ENCODE measurements at places on chromosomes 6 and 20.

GRCh38 chr6:125231574-125232343 is 70.0 kb downstream of the HDDC2 start:
- DNase-seq = no peak

DNA sequence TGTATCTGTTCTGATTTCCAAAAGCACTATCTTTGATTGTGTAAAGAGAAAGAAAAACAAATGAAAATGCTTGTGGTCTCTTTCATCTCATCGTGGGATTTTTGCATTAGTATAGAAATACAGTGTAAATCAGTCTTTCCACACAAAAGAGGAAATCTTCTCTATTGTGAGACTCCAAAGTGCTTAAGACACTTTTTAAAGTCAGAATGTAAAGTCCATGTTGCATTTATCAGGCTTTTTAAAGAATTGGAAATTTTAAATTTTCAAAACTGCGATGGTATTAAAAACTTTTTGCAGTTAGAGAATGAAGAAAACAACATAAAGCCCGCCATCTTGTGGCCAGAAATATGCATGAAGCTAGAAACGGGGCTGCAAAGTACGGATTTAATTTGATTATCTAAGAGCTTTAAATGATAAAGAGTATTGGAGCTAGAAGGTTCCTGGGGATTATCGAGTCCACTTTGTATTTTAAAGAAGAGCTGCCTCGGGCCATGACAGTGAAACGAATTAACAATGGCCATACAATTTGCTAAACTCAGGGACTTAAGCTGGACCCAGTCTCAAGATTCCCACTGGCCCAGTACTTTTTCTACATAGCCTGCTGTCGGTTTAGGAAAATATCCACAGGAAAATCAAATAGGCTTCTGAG is 339.6 kb downstream of the ARHGAP18 start:
- DNase-seq = no peak

DNA sequence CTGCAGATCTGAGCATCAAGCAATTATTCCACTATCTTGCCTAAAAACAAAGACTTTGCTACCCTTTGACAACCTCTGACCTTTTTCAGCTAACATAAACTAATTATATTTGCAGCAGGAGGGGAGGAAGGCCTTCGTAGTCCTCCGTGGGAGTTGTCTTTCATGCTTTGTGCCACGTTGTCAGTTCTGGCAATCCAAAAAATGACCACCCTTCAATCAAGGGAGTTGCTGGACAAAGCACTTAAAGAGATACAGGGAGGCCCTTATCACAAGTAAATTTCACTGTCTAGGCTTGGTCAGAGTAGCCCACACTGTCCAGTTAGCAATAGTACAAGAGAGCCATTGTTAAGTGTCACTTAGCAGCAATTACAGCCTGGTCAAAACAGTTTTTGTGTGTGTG is 578.9 kb downstream of the HAO1 start:
- DNase-seq = no peak

DNA sequence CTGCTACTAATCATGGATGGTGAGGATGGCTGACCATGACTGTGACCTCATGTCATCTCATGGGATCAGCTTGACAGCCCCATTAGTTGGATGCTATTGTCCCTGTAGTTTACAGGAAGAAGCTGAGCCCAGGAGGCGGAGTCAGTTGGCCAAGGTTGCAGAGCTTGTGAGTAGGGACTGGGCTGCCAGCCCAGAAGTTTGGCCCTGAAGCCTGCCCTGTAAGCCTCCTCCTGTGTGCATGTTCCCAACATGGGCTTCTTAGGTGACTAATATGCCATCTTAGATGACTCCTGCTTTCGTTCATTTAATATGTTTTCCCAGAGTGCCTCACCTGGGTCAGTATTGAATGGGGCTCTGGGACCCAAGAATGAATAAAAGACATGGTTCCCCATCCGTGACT is 6.9 kb downstream of the EDN3 start:
- DNase-seq = no peak
